ENCODE measurements at places on chromosomes 16 and 17. TPM values are rescaled to one million over a fixed set of nuclear protein-coding genes. Genes with fewer than 3 reads are reported as not detected.

Gene LRRC3C
- not detected for total RNA-seq

DNA sequence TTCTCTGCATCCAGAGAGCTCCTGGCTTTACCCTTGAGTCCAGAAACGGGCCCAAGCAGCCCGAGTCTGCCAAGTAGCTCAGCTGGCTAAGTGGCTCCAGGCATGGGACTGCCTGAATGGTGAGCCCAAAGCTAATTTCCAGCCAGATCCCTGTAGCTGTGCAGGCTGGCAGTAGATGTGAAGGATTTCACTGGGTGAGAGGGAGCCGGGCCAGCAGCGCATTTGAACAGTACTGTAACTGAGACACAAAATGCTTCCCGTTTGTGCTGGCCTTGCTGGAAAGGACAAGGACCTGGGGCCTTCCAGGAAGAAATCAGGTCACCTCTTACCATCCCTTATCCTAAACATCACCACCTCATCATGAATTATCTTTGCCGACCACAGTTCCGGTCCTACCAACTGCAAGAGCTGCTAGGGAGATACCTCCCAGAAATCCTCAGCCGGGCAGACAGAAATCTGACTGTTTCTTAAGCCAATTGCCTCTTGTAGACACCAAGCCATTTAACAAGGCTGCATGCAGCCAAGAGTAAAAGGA, 3.7 kb downstream of the TIMP2 start:
- H3K36me3 ChIP-seq = no peaks in the 10 kb centered on the region
- H3K27me3 ChIP-seq = no peaks in the 10 kb centered on the region
- H3K27ac ChIP-seq = no peak overlapping the region

DNA sequence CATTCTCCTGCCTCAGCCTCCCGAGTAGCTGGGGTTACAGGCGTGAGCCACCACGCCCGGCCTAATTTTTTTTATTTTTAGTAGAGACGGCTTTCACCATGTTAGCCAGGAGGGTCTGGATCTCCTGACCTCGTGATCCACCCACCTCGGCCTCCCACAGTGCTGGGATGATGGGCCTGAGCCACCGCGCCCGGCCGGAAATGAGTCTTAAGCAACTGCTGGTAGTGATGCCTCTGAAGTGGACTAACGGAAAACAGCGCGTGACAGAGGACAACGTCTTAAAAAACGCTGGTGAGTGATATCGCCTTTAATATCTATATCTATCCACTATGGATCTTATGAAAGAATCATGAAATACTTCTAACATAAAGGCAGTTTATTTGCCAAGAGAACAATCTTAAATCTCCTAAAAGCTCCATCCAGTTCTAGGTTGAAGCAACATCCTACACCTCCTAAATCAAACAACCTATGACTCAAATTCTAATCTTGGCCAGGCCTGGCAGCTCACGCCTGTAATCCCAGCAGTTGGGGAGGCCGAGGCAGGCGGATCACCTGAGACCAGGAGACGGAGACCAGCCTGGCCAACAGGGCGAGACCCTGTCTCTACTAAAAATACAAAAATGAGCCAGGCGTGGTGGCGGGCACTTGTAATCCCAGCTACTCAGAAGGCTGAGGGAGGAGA, 69.8 kb downstream of the NXN start:
- no peak overlapping the region for H3K27ac ChIP-seq
- peaks cover 71% of the 10 kb centered on the region for H3K36me3 ChIP-seq
- DNase-seq = no peak

DNA sequence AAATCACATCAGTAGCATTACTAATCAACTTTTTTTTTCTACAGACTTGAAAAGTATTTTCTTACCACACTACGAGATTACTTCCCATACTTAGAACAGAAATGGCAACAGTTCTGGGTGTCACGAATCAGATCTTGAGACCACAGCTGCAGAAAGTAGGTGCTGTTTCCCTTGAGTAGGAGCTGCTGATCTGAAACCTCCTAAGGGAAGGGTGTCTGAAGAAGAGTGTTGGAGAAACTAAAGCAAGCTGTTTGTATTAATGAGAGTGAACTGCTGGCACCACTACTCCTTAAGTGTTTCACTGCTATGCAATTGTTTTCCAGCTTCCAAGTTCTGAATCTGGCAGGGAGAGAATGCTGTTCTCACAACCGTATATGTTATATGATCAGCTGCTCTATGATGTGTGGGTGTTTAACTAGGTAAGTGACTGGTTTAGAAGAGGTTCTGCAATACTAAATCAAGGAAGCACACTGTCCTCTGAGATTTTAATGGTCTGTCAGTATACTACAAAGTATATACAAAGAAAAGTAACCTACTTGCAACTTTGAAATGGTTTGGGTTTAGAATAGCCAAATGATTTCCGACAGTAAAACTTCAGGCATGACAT, 3.3 kb downstream of the ZNF652 start:
- no peak overlapping the region for H3K4me3 ChIP-seq
- no peak for DNase-seq
- no peaks in the 10 kb centered on the region for H3K27me3 ChIP-seq

GRCh38 chr16:17518441-17518840, 47.7 kb upstream of the XYLT1 start:
- DNase-seq = no peak
- no peaks in the 10 kb centered on the region for H3K36me3 ChIP-seq
- H3K4me3 ChIP-seq = no peak overlapping the region
- no peaks in the 10 kb centered on the region for H3K4me1 ChIP-seq

DNA sequence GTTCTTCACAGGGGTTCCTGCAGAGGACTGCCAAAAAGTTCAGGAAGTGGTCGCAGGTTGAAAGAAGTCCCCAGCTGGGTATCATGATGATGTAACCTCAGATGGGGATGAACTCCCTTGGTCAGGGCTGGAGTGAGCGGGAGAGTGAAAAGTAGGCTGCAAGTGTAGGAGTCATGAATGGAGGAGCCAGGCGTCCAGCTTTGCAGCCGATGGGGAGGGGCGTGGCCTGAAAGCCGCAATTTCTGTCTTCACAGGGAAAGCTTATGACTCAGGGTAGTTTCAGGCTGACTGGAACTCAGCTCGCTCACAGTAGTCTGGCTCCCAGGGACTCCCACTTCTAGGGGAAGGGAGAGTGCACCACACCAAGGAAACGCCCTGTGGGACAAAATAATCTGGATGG, 70.0 kb upstream of the HS3ST3A1 start:
- no peaks in the 10 kb centered on the region for H3K27me3 ChIP-seq
- no peak overlapping the region for H3K4me3 ChIP-seq
- no peaks in the 10 kb centered on the region for H3K4me1 ChIP-seq
- no peaks in the 10 kb centered on the region for H3K36me3 ChIP-seq
- H3K27ac ChIP-seq = no peak overlapping the region

Gene HSPB9
- total RNA-seq = not detected

GRCh38 chr17:63442549-63443035, 3.5 kb downstream of the CYB561 start:
- peak; percentile 82 for DNase-seq
- no peaks in the 10 kb centered on the region for H3K27me3 ChIP-seq
- no peaks in the 10 kb centered on the region for H3K4me1 ChIP-seq
- no peak overlapping the region for H3K4me3 ChIP-seq
- no peaks in the 10 kb centered on the region for H3K36me3 ChIP-seq
- H3K27ac ChIP-seq = no peak overlapping the region

Gene GP1BA
- total RNA-seq = not detected

DNA sequence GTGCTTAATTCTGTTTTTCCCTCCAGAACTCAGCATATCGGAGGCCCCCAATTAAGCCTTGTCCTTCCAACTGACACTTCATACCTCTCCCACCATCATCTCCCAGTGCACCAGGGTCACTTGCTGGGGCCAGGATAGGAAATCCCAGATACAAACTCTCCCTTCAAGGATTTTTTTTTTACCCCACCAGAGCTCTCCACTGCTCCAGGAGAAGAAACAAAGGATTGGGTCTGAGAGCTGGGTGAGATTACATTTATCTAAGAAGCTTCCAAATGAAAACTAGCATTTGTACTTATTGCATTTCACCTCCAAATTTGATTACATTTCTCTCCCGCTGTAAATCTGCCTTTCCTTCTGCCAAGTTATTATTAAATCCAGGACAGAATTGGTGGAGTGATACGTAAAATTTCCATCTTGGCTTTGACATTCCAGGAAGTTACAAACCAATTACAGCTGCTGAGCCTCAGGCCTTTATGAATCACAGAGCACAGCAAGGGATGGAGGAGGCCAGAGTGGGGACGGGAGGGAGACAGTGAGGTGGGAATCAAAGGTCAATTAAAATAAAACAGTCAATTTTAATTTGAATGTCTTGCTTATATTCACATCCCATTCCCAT, 123.5 kb downstream of the USP31 start:
- DNase-seq = no peak
- H3K4me1 ChIP-seq = no peaks in the 10 kb centered on the region

DNA sequence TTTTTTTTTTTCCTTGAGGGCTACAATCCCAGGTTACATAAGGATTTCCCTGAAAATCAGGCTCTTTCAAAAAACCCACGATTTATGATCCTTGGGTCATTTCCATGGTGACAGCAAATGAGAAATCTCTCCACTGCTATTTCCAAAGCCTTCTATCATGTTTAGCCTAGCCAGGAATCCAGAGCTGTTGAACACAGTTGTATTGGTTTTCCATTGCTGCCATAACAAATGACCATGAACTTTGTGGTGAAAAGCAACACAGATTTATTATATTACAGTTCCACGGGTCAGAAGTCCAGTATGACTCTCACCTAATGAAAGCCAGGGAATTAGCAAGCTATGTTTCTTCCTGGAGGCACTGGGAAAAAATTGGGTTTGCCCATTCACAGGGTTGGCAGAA, 106.6 kb downstream of the MAF start:
- no peak overlapping the region for H3K4me3 ChIP-seq
- H3K27ac ChIP-seq = no peak overlapping the region
- no peaks in the 10 kb centered on the region for H3K27me3 ChIP-seq
- H3K36me3 ChIP-seq = no peaks in the 10 kb centered on the region
- DNase-seq = no peak
- no peaks in the 10 kb centered on the region for H3K4me1 ChIP-seq

Gene FOXO3B
- total RNA-seq = 11.1 TPM

DNA sequence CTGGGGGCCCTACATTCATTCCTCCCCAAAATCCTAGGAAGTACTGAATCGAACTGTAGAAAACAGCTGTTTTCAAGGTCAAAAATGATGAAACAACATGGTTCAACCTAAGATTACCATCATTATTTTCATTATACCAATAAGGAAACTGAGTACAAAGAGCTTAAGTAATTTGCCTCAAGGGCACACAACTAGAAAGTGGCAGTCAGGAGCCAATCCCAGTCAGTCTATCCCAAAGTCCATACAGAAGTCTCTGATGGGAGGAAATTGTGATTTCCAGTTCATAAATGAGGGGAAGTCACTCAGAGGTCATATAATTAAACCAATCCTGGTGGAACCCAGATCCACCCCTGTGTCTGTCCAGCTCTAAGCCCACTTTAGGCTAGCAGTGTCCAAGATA, 8.4 kb downstream of the LPO start:
- no peaks in the 10 kb centered on the region for H3K36me3 ChIP-seq
- peaks cover 92% of the 10 kb centered on the region for H3K27me3 ChIP-seq
- H3K27ac ChIP-seq = no peak overlapping the region
- no peaks in the 10 kb centered on the region for H3K4me1 ChIP-seq
- H3K4me3 ChIP-seq = no peak overlapping the region

DNA sequence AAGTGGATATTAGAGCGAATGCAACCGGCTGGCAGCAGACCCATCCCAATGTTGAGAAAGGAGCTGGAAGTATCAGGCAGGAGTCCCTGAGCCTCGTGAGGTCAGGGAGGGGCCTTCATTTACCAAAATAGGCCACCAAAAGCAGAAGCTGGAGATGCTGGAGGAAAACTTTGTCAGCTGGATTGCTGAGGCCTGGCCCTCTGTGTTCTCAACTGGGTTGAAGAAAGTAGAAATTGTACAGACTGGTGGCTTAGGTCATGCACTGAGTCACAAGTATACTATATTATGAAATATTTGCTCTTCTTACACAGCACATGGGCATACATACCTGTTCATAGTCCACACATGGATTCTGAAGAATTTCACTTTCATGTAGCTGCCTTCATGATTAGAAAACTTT, 23.2 kb upstream of the TEKT3 start:
- no peaks in the 10 kb centered on the region for H3K36me3 ChIP-seq
- no peaks in the 10 kb centered on the region for H3K4me1 ChIP-seq
- no peak overlapping the region for H3K27ac ChIP-seq
- H3K27me3 ChIP-seq = no peaks in the 10 kb centered on the region
- DNase-seq = no peak

- no peak overlapping the region for H3K27ac ChIP-seq
- peaks cover 4% of the 10 kb centered on the region for H3K27me3 ChIP-seq
- peaks cover 3% of the 10 kb centered on the region for H3K4me1 ChIP-seq
- no peak for DNase-seq
- no peak overlapping the region for H3K4me3 ChIP-seq
- no peaks in the 10 kb centered on the region for H3K36me3 ChIP-seq
Observed at GRCh38 chr17:49204516-49204915, 5.9 kb downstream of the GNGT2 start.

DNA sequence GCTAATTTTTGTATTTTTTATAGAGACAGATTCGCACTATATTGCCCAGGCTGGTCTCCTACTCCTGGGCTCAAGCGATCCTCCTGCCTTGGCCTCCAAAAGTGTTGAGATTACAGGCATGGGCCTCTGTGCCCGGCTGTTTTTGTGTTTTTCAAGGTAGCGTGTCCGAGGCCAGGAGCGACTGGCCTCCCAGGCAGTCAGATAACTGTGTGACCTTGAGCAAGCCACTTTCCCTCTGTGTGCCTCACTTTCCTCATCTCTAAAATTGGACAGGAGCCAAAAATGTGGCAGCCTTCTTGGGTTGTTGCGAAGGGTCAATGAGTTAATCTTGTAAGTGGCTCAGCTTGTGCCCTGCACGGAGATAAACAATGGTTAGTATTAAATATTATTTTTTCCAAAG, 2.4 kb downstream of the ABCC1 start:
- H3K27me3 ChIP-seq = no peaks in the 10 kb centered on the region
- H3K4me1 ChIP-seq = no peaks in the 10 kb centered on the region
- H3K36me3 ChIP-seq = no peaks in the 10 kb centered on the region
- no peak overlapping the region for H3K4me3 ChIP-seq
- no peak overlapping the region for H3K27ac ChIP-seq
- no peak for DNase-seq

Gene PLEKHH3
- total RNA-seq = 24.3 TPM

Measured in endodermal cell (in vitro differentiated cells).